Right renal cortex interstitium (tissue), 3 donors: ENCODE measurements at places on chromosomes 7 and 10. TPM values are rescaled to one million over a fixed set of nuclear protein-coding genes. Genes with fewer than 3 reads are reported as not detected.

GRCh38 chr10:105967256-105967655 is 1197.2 kb downstream of the SORCS1 start:
- no peak for DNase-seq

DNA sequence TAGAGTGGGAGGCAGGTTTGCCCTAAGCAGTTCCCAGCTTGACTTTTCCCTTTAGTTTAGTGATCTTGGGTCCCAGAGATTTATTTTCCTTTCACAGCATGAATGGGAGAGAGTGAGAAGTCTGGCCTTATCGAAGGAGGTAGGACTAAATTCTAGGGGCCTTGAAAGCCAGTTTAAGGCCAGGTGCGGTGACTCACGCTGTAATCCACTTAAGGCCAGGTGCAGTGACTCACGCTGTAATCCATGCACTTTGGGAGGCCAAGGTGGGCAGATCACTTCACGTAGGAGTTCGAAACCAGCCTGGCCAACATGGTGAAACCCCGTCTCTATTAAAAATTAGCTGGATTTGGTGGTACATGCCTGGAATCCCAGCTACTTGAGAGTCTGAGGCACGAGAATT is 392.2 kb downstream of the ACTR3B start:
- no peak for DNase-seq

DNA sequence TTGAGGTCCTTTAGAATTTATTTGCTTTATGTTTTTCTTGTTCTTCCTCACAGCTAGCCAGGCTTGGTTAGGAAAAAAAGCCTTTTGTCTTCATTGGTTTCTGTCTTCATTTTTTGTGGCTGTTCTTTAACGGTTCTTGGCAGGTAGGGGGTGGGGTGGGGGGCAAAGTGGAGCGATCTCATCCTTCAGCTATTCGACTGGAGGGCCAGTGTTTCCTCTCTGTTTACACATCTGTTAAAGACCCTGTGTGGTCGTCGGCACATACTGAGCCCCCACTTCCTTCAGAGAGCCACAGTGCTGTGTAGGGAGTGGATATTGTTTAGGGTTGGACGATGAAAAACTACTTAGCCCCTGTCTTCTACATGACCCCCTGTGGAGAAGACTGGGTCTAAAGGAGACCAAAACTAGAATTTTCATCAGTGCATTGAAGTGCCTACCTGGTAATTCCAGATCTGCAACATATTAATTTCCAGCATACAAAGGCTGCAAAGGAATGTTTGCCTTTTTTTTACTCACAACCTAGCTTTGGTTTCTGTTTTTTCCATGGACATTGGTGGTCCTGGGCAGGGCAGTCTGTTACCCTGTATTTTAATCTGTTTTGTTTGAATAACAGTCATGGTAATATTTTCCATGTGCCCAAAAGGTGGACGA is 29.0 kb downstream of the PRPF18 start:
- DNase-seq = no peak

Gene ZSCAN25
- polyA plus RNA-seq = 21.4 TPM

GRCh38 chr7:71633551-71634008 is 501.6 kb downstream of the GALNT17 start:
- DNase-seq = peak; percentile 24

- DNase-seq = no peak
These were observed 73.0 kb downstream of the ZRANB1 start for GRCh38 chr10:125014836-125015355.

DNA sequence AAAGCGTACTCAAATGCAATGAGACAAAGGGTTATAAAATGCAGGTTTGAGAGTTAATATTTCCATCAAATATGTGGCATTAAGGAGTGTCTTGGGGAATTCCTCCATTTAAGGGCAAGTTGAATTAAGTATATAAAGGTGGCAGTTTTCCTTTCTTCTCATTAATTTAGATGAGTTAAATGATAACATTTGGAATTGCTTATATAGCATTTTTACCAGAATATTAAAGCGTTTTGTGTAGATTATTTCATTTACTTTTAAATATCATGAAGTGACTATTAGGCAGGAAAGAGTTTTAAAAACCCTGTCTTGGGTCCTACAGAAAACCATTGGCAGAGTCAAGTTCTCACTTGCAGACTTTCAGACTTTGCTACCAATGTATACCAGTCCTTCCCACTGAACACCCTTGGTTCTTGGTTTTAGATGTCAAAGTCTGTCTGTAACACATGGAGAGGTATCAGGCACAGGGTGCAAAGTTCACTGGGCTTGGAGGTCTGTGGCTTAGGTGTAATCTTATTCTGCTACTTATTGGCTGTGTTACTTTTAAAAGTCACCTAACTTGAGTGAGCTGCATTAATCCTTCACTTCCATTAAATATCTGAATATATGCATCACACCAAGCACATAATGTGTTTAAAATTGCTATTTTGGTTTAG is 51.0 kb downstream of the ASB4 start:
- DNase-seq = no peak

Gene HOXA3
- polyA plus RNA-seq = 29.3 TPM

Gene MMRN2
- polyA plus RNA-seq = 23.4 TPM

- DNase-seq = no peak
These were observed 187.9 kb downstream of the DIP2C start for GRCh38 chr10:501596-501995.

DNA sequence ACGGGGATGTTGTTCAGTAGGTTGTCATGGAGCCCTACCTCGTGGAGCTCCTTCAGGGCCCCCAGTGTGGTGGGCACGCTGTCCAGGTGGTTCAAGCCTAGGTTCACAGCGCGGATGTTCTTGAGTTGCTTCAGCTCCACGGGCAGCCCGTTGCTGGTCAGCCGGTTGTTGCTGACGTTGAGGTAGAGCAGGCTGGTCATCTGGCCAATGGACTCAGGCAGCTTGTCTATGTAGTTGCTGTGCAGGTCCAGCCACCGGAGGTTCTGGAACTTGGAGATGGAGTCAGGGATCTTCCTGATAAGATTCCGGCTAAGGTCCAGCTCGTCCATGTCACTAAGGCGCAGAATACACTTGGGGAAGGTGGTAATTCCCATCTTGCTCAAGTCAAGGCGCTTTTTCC is 26.0 kb downstream of the LRRC18 start:
- DNase-seq = no peak

Gene LMBR1
- 44.8 TPM for polyA plus RNA-seq

DNA sequence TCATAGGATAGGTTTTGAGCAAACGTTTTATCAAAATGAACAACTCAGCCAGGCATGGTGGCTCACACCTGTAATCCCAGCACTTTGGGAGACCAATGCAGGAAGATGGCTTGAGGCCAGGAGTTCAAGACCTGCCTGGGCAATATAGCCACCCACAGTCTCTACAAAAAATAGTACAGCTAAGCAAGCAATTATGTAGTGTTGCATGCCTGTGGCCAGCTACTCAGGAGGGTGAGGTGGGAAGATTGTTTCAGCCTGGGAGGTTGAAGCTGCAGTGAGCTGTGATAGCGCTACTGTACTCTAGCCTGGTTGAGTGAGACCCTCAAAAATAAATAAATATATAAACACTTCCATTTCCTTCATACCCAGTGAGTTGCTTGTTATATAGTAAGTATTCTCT is 67.1 kb downstream of the LSMEM1 start:
- no peak for DNase-seq

- no peak for DNase-seq
These were observed 77.7 kb downstream of the ITGB8 start for GRCh38 chr7:20408467-20408826.

DNA sequence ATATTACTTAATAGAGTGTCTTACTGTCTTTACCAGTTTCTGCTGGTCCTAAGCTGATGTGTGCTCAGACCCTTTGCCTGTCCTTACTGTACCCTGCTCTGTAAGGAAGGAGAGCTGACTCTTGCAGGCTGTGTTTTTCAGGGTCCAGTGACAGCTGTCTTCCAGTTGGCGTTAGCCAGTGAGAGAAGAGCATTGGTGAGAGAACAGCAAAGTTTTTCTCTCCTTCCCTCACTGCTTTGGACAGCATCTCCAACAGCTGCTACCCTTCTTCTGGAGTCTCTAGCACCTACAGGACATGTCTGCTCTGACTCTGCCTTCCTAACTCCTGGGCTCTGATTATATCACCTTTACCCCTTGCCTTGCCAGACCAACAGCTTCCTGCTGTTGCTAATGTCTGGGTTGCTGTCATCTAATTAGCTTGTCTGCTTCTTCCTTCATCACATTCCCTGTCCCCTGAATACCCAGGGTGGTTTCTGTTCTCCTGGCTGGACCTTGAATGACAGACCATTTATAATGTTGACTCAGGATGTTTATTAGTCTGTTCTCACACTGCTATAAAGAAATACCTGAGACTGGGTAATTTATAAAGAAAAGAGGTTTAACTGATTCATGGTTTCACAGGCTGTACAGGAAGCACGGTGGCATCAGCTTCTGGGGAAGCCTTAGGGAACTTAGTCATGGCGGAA is 23.5 kb upstream of the PANK1 start:
- DNase-seq = no peak

- no peak for DNase-seq
These were observed 6.0 kb downstream of the AGFG2 start for GRCh38 chr7:100544967-100545359.

DNA sequence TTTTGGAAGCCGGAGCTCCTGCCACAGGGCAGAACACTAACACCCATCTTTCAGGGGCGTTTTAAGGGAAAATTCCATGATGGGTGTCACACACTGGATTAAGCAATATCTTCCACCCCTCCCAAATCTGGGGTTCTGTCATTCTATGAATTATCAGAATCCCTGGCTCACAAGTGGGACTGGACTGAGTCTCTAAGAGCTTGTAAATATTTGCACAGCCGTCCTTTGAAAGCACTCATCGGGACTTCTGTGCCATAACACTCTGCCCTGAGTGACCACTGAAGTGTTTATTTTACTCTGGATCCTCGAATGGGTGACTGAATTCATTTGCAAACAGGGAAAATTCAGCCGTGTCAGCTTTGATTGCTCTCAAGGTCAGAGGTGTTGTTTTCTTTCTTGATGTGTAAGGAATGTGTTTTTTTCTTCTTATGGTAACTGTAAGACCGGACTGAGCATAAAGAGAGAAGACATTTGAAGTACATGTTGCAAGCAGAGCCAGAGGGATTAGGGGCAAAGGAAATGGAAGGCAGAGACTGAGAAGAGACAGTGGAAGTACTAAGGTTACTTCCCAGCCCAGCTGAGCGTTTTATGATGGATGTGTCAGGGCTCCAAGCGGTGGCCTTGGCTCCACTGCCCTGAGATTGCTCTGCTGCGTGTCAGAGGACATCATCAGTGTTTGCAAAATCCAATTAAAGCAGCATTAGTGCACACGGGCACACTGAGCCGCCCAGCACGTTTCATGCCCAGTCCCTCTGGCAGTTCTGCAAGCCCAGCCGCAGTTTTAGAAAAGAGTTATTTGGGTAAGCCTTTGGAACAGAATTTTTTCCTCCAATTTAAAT is 17.7 kb upstream of the GTPBP4 start:
- DNase-seq = no peak

DNA sequence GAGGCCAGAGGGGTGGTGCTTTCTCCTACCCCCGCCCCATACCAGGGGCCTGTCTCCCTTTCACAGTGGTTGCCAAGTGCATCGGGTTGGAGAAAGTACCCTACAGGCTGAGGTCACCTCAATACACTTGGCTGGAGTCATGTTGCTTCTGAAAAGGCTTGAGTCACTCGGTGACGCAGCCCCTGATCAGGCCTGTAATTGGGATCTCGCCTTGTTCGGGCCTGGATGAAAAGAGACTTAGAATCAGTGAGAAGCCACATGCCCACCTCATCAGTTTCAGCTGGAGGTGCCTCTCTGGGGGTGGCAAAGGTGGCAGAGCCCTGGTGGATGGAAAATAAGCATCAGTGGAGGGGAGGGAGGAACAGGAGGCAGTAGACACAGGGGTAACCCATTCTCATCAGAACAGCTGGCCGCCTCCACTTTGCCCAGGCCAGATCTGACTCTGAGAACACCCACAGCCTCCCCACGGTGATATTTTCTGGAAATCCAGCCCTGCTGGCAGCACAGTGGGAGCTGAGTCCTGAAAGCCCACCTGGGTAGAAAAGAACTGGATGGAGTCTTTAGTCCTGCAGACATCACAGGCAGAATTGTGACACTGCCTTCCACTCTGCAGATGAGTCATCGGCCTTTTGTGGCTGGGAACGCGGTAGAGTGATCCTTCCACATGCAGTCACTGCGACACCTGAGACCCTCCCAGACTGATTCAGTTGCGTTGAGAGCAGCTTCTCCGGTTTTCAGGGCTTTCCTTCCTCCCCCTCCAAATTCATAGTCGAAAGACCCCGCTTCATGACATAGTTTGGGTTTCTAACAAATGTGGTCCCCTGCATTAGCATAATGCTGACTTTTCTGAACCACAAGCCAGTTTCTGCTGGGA is 108.0 kb downstream of the GRK5 start:
- DNase-seq = no peak

GRCh38 chr10:49653273-49653929 is 26.1 kb upstream of the C10orf53 start:
- no peak for DNase-seq

- DNase-seq = no peak
These were observed 4.5 kb upstream of the NODAL start for GRCh38 chr10:70445718-70446657.

DNA sequence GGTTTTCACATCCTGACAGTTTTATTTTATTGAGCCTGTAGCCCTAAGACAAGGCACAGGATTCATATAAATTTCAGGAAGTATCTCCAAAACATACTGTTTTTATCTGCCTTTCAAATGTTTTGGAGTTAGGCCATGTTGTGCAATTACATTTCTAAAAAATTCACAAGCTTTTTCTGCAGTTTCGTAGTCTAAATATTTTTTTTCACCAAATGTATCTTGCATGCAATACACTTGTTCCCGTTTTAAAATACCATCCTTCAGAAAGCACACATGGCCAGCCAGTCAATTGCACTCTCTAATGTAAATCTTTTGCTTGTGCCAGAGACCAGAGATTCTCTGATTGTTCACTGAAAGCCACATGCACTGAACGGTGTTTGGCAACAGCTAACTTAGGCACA is 161.5 kb upstream of the PRKCQ start:
- DNase-seq = no peak

- DNase-seq = no peak
These were observed 101.2 kb upstream of the ZNF746 start for GRCh38 chr7:149598721-149599308.

Gene MMP21
- polyA plus RNA-seq = 0.17 TPM

DNA sequence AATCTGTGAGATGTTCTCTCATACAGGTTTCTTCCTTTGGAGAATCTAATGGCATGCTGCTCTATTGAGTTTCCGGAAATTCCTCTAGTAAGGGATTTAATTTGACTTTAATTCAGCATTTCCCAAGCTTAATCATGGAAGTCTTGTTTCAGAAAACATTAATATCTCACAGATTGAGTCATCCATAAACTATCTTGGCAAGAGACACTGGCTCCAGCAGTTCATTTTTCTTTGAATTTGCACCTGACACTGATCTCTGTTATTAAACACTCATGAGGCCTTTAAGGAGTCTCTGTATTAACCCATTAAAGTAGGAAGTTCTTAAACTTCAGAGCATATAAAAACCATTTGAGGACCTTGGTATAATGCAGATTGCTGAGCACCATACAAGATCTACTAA is 3.6 kb upstream of the ITGB8 start:
- no peak for DNase-seq
